Stimulated activated CD4-positive, alpha-beta T cell treated with anti-CD3 and anti-CD28 coated beads, Interleukin-15, amount 100 ng/mL, for 48 hours (primary cell): ENCODE measurements at places on chromosomes 1 and 21.

DNA sequence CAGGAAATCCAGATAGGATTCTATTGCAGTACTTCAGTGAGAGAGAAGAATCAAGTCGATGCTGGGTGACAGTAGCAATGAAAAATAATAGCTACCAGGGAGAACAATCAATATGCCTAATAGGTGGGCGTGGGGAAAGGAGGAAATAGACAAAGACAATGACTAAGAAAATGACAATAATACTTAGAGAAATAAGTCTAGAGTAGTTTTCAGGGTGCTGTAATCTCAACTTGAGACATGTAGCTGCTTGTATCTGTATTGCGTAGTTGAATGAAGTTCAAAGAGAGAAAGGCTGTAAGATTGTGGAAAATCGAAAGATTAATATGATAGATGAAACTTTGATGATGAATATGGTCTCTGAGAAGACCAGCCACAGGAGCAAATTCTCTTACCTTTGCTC lies 2.6 kb downstream of the STXBP3 start:
- DNase-seq, result no peak

DNA sequence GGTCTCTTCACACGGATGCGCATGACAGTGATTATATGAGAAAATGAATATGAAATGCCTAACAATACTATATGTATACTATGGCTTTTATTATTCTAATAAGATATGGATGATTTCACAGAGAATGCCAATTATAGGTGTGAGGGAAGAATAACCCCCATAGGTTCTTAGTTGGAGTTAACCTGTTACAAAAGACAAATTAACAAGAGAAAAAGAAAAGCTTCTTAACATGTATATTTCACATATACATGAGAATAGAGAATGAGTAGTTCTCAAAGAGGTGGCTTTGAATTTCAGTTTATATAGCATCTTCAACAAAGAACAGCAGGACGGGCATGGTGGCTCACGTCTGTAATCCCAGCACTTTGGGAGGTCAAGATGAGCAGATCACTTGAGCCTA lies 24.0 kb upstream of the DMRTB1 start:
- no peak for DNase-seq

DNA sequence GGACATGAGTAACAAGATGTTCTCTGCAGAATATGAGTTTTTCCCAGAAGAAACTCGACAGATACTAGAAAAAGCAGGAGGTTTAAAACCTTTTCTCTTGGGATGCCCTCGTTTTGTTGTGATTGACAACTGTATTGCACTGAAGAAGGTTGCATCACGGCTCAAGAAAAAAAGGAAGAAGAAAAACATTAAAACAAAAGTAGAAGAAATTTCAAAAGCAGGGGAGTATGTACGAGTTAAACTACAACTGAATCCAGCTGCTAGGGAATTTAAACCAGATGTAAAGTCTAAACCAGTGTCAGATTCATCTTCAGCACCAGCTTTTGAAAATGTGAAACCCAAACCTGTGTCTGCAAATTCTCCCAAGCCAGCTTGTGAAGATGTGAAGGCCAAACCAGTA lies 92.5 kb downstream of the TTC3 start:
- no peak for DNase-seq

DNA sequence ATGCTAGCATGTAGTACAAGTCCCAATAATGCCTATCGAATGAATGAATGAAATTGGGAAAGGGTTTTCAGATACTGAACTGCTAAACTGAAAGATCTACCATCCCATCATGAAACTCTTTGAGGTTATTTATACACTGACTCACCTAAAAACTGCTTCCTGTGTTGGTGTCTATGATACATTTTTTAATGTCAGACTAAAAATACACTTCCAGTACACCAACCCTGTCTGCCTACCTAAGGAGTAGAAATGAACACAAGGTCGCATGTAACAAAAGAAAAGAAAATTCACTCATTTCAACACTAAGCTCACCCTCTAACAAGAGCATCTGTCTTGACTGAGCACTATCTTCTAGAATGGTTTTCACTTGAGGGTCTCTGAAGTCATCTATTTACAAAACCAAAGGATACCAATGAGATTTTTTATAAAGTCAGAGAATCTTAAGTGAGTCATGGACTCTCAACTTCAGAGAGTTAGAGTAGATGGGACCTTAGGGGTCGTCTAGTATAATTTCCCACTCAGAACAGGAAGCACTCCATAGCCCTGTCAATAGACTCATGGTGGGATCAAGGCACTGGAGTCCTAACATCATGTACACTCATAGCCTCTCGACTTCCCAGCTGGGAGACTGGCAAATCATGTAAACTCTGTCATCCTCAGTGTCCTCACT lies 53.4 kb downstream of the WLS start:
- no peak for DNase-seq

DNA sequence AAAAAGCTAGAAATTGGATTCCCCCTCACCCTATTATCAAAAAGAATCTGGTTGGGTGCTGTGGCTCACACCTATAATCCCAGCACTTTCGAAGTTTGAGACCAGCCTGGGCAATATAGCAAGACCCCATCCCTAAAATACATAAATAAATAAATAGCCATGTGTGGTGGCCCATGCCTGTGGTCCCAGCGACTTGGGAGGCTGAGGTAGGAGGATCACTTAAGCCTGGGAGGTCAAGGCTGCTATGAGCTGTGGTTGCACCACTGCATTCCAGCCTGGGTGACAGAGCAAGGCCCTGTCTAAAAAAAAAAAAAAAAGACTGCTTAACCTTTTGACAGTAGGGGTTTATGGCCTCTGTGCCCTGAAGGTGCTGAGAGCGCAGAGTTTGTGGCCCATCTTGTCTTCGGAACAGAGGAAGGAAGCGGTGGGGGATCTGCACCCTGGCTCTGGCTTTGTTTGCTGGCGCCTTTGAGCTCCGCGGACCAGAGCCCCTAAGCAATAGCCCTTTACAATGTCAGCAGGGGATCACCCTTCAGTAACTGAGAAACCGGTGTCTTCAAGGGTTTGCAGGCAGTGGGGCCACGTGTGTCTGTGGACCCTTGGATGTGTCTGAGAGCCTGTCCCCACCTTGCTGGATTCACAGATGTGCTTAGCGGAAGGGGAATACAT lies 22.1 kb downstream of the SLC2A7 start:
- DNase-seq, result no peak

DNA sequence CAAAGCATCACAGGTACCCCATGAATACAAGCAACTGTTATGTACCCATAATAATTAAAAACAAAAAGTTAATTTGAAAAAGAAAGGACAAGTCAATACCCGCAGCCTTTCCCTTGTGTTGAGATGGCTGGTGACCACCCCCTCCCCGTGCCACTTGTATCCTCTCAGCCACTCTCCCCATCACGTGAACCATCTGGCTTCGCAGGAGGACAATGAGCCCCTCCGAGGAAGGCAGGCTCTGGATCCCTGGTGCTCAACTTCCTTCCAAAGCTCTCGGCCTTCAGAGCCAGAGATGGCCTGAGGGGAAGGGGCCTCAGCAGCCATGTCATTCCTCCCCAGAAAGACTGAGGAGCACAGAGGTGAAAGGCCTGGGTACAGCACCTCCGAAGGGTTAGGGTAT lies 120.4 kb upstream of the RAB4A start:
- DNase-seq, result no peak

- no peak for DNase-seq
Observed at GRCh38 chr1:231420299-231420958, 1.7 kb downstream of the EGLN1 start.

DNA sequence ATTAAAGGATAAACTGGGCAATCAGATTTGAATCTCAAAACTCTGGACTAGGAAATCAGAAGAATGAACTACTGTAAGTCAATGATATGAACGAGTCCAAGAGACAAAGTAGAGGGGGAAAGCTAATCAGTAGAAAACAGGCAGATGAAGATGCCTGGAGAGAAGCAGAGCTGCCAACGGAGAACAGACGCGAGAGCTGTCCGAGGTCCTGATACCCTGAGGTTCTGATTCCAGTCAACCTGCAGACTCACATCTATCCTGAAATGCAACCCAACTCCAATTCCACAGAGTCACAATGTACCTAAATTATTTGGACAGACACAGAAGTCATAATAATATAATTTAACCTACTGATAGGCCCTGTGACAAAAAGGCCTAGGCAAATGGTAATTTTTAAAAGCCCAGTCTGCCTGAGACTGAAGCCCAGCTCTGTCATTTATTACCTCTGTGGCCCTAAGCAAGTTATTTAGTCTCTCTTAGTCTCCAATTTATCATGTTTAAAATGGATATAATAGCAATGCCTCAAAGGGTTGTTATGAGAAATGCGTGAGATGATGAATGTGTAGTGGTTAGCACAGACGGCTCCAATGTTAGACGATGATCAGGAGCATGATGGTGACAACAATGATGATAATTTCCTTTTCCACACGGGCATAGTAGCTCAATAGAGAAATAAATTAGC lies 33.4 kb downstream of the RGS7 start:
- no peak for DNase-seq

DNA sequence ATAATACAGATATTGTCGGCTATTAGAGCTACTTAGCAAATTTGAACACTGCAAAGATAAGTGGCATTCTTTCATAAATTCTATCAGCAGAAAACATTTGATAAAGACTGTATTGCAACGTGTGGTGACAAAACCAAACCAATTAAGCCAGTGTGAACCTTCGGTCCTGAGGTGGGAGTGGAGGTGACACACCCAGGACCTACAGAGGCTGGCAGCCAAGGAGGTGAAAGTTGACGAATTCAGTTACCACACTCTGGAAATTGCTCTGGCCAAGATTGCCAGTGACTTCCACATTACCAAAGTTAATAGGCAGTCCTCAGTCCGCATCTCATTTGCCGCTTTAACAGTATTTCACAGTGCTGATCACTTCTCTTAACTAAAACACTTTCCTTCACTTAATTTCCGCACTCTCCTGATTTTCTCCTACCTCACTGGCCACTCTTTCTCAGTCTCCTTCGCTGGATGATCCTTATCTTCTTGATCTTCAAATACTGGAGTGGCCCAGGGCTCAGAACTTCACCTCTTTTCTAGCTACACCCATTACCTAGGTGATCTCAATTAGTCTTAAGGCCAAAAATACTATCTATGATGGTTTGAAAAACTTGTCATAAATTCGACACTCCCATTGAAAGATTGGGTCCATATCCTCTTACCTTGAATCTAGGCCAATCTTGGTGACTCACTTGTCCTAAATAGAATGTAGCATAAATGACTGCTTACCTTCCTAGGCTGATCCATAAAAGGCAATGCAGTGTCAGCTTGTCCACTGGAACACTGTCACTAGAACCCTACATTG lies 5.1 kb upstream of the CDC42BPA start:
- DNase-seq, result no peak

- DNase-seq, result no peak
Observed at GRCh38 chr1:34199927-34200326, 23.2 kb downstream of the C1orf94 start.

DNA sequence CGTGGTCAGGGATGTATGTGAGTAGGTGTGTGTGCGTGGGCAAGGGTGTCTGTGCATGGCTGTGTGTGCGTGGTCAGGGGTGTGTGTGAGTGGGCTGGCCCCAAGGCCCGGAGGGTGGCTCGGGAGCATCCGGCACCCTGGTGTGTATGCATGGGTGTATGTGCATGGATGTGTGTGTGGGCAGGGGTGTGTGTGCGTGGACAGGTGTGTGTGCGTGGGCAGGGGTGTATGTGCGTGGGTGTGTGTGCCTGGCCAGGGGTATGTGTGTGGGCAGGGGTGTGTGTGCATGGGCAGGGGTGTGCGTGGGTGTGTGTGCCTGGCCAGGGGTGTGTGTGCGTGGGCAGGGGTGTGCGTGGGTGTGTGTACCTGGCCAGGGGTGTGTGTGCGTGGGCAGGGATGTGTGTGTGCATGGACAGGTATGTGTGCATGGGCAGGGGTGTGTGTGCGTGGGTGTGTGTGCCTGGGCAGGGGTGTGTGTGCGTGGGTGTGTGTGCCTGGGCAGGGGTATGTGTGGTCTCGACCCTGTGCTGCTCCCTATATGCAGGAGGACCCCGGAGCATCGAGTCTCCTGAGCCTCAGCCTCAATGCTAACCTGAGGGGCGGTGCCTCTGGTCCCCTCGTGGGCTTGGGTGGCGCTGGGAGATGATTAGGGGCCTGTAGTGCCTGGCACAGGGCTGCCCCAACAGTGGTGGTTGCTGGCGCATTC lies 16.3 kb downstream of the ARHGEF16 start:
- DNase-seq, result no peak

- DNase-seq, result no peak
Observed at GRCh38 chr1:62588000-62588399, 9.3 kb upstream of the ANGPTL3 start.

DNA sequence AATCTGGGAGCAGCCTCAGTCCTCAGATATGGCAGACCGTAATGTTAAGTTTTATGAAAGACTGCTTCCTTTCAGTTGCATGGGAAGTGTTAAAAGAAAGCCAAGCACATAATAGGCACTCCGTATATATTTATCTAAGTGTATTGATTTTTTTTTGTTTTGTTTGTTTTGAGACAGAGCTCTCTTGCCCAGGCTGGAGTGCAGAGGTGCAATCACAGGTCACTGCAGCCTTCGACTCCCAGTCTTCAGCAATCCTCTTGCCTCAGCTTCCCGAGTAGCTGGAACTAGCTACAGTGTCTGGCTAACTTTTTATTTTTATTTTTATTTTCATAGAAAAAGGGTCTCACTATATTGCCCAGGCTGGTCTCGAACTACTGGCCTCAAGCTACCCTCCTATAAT lies 341.8 kb downstream of the USH2A start:
- DNase-seq, result no peak

DNA sequence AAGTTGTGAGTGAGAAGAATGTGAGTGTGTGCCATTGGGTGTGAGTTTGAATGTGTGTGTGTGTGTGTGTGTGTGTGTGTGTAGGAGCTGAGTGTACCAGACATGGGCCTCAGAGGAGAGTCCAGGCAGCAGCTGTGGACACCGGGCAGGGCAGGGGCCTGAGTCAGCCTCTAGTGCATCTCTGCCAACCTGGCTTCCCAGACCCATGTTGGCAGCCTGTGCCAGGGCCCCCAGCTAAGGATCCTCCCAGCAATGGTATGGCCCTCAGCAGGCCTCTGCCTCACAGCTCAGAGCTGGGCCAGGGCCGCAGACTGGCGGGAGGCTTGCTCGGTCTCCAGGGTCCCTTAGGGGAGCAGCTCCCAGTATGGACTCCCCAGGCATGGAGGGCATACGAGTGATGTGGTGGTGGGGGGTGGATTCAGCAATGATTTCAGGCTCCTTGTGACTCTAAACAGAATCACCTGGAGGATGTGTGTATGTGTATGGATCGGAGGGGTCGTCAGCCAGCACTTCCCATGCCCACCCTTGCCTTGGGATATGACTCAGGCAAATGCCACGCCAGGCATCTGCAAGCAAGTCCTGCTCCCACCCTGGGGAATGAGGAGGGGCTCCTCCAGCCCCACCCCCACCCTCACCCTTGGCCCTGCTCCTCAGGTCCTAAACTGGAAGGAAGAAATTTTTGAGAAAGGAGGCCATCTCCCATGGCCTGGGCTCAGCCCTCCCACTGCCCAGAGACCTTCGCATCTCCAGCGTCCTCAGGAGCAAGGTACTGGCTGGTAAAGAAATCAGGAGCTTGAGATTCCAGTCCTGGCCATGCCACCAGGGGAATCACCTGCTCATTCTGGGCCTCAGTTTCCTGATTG lies 1.8 kb upstream of the FOXO6 start:
- no peak for DNase-seq

- DNase-seq, result no peak
Observed at GRCh38 chr1:97145321-97145956, 423.9 kb downstream of the PTBP2 start.
